Activated CD8-positive, alpha-beta T cell treated with anti-CD3 and anti-CD28 coated beads, Interleukin-2, amount 10 ng/mL, durations not matched to agents 7 days and 5 days (primary cell): ENCODE measurements at places on chromosomes 5 and 9. TPM values are rescaled to one million over a fixed set of nuclear protein-coding genes. Genes with fewer than 3 reads are reported as not detected.

GRCh38 chr9:130535818-130536521, 43.4 kb upstream of the FUBP3 start:
- no peak for DNase-seq

DNA sequence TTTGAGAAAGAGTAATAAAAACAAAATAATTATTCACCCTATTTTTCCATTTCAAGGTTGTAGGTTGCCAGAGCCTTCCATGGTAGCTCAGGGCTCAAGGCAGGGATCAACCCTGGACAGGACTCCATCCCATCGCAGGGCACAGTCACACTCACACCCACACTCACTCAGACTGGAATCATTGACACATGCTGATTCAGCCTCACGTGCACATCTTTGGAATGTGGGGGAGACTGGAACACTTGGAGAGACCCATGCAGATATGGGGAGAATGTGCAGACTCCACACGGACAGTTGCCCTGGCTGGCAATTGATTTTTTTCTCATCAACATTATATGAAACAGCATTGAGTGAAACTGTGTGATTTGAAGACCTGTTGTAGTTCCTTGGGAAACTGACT, 234.1 kb downstream of the ADGRV1 start:
- no peak for DNase-seq

DNA sequence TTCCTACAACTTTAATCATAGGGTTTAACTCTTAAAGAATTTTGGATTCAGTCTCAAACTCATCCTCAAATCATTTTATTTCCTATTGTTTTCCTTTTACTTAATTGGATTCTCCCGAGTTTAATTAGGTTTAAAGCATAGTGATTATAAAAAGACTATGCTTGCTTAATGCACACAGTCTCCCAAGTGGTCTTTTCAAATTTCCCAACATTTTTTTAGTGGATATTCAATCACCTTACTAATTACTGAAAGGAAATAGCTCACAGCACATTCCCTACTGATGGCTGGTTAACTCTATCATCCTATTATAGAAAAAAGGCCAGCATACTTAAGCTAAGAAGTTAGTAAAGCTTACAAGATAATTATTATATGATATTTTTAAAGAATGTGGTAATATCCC, 170.6 kb downstream of the PRDM9 start:
- no peak for DNase-seq

DNA sequence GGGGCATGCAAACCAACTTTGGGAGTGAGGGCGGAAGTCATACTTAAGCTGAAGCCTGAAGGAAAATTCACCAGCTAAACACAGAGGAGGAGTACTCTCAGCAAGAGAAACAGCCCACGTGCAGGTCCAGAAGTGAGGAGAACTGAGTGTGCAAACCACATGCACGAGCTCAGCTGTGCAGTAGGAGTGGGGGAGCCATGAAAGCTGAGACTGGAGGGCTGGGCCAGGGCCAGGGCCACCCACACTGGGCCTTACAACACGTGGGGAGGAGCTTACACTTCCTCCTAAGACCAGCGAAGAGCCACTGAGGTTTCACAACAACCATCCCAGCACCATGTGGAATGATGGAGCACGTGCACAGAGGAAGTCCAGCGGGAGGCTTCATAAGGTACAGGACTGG, 9.3 kb upstream of the WWC1 start:
- no peak for DNase-seq

CFAP77 gene
- not detected for total RNA-seq

DNA sequence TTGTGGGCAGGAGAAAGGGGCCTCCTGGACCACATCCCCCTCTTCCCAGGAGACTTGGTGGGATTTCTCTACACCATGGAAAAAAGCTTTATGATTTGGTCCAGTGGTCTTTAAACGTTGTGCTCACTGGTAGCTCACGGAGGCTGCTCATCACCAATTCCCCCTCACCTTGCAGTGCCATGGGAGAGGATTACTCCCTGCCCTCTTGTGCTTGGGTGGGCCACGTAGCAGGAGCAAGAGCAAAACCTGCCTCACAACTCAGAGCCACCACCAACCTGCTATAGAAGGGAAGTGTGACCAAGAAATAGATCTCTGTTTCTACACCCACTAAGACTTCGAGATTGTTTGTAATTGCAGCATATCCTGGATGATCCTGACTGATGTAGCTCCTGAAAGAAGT, 42.2 kb upstream of the N4BP3 start:
- DNase-seq, result no peak

- no peak for DNase-seq
Observed at GRCh38 chr9:110897943-110898342, 140.3 kb downstream of the LPAR1 start.
